ENCODE measurements at places on chromosomes 2 and 18.

DNA sequence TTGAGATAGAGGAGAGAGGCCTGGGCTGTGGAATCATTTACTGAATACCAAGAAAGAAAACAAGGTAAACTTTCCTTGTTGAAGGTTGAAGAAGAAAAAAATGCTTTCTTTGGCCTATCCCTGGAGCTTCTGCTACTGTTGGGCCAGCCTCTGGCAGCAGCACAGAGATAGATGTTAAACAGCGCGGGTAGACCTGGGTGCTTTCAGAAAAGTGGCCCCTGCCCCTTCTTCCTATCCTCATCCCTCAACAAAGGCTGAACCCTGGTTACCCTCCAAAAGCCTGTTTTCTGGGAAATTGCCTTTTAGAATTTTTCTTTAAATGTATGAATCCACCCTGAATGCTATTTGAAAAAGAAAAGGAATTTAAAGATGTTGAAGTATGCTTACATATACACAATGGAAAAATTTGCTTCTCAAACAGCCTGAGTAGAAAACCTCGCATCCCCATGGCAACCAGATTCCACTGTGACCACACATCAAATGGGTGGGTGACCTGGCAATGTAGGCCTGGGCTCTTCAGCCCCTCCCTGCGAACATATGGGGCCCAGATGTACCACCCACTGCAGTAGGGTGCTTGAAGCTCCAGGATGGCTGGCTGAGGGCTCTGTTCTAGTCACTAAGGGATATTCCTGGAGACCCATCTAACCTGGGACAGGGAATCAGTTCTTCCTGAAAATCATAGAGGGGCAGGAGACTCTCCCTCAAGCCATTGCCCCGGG lies 23.4 kb upstream of the CHRNA1 start:
- no peak for DNase-seq

- no peak for DNase-seq
These were observed 42.7 kb upstream of the GLS start for GRCh38 chr2:190837952-190838361.

GRCh38 chr2:195592105-195592504 lies 64.9 kb upstream of the SLC39A10 start:
- no peak for DNase-seq

- no peak for DNase-seq
These were observed 16.3 kb upstream of the RAB10 start for GRCh38 chr2:26017464-26018183.

- DNase-seq = no peak
These were observed 291.4 kb upstream of the NRP2 start for GRCh38 chr2:205390866-205391265.

DNA sequence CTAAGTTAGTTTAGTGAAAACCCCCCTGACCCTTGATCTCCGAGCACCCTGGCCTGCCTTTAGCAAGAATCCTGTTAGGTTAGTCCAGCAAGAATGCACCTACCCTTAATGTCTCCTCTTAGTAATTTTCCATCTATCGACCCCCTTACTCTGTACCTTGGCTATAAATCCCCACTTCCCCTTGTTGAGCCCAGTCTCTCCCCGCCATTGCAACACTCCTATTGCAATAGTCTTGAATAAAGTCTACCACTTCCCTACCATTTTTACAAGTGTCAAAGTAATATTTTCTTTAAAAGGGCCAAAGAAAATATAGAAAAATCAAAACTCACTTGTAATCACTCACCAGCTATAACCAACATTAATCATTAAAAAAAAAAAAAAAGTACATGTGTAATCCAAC lies 4.2 kb upstream of the ZBTB7C start:
- DNase-seq = no peak

- peak; percentile 33 for DNase-seq
These were observed 8.7 kb upstream of the KIAA2012 start for GRCh38 chr2:202064171-202064880.

GRCh38 chr2:5932556-5933469 lies 240.6 kb downstream of the SOX11 start:
- DNase-seq = no peak
